ENCODE measurements at places on chromosomes 2 and 18.

DNA sequence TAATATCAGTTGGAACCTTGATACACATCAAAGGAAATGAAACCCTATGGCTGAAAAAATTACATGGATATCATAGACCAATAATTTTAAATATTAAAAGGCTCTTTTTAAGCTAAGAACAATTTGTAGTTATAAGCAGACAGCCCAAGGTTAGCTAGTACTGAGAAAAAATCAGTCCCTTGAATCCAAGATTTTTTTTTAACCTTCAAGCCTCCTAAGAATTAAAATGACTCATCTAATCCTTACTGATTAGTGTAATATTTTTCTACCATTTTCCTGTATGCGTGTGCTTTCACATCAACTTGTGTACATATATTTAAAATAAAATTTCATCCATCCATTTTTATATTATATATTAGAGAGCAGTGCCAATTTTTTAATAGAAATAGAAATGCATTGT lies 1004.9 kb upstream of the ZEB2 start:
- no peak for DNase-seq

- no peak for DNase-seq
These were observed 120.3 kb downstream of the RDH14 start for GRCh38 chr2:18440141-18440661.

DNA sequence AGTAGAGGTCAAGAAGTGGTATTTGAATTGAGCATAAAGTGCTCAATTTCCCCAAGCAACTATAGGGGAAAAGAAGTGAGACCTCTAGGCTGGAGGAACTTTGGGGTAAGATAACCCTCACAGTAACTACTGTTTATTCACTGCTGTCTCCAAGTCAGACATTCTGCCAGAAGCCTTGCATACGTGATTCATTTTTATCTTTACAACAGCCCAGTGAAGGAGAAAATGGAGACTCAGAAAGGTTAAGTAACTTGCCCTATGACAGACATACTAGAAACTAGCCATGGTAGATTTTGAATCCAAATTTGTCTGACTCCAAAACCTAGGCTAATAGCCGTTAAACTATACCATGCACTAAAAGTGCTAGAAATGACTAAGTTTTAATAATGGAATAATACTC lies 28.4 kb downstream of the DNAJC10 start:
- no peak for DNase-seq

- no peak for DNase-seq
These were observed 35.0 kb downstream of the MRPL33 start for GRCh38 chr2:27806311-27807059.

GRCh38 chr18:7789856-7790552 lies 222.9 kb downstream of the PTPRM start:
- DNase-seq, result no peak

DNA sequence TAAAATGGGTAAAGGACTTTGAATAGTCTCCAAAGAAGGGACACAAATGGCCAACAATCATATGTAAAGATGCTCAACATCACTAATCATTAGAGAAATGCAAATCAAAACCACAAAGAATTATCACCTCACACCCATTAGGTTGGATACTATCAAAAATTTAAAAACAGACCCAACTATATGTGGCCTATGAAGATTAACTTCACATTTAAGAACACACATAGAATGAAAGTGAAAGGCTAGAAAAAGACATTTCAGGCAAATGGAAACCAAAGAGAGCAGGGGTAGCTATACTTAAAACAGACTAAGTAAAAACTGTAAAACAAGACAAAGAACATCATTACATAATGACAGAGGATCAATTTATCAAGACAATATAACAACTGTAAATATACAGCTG lies 53.5 kb upstream of the ASPRV1 start:
- no peak for DNase-seq

DNA sequence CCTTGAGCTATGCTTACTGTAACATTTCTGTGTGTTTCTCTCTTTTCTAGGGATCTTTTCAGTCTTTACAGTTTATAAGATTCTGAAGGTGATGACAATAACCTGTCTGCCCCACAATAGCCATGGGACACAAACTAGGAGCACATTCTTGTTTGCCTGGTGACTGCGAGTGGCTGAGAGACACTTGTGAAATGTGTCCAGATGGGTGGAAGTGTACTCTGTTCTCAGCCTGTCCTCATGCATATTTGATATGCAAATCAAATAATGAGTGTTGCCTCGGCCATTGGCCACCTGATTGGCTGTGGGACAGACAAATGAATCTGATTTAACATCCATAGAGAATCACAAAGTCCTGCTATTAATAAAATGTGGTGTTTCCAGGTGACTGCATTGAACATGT lies 246.2 kb downstream of the HNMT start:
- DNase-seq, result no peak

DNA sequence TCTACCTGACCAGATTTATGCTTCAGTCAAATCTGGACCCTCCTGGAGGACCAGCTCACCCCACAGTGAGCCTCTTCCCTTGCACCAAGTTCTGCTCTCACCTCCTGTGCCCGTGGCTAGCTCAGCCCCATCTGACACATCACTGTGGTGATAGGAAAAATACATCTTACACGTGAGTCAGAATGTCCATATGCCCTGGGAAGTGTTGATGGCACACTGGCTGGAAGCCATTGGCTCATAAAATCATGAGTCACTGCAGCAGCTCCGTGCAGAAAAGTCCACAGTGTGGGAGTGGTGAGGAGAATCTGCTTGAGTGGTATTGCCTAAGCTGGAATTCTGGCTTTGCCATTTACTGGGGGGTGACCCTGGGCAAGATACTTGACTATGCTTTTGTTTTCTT lies 42.6 kb upstream of the RAPGEF4 start:
- no peak for DNase-seq

DNA sequence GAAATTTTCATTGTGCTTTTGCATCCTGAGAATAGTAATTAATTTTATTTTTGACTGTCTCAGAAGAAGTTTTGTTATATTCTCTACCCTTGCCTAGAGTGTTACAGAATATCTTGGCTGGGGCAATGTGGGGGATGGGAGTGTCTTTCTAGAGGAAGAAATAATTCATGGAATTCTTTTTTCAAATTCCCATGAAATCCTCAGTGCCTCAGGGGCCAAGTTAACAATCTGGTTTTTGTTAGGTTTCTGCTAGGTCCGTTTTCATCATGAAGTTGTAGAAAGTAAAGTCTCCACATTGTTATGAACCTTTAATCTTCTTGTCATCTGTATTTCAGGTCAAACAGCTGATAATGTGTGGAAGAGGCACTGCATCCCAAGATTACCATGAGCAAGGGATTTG lies 145.6 kb upstream of the GYPC start:
- DNase-seq, result no peak

- no peak for DNase-seq
These were observed 55.1 kb upstream of the SERTAD2 start for GRCh38 chr2:64708829-64709228.

GRCh38 chr2:30037016-30037415 lies 109.8 kb upstream of the YPEL5 start:
- DNase-seq, result no peak

- DNase-seq, result no peak
These were observed 141.9 kb downstream of the CYRIA start for GRCh38 chr2:16523711-16524110.

DNA sequence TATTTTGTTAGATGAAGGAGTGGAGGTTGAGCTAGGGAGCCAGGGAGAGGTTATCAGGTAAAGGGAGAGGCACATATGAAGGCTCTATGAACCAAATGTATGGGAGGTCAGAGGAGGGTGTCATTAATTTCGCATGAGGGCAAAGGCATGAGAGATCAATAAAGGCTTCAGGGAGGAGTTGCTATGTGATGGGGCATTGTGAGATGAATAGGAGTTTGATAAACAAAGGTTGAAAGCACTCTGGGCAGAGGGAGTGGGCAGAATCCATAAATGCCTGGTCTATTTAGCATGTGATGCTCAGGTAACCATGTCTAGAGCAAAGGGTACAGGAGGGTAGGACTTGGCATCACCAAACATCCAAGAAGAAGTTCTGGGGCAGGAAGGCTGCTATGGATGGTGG lies 273.4 kb downstream of the HAUS1 start:
- no peak for DNase-seq

DNA sequence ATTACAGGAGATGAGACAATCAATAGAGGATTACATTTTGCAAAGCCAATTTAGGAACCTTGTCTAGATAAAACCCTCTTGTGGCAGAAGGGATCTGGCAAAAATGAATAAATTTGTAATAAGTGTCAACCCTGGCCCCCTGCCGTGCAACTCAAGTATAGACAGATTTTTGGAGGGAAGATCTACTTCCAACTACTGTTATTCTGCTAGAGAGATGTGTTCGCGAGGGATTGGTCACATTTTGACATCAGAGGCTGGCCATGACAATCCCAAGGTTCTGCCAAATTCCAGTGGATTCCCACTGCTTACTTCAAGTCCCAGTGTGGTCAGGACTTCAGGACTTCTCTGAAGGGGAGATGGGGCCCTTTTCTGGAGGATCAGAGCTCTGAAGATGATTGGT lies 192.6 kb downstream of the SH3RF3 start:
- DNase-seq, result no peak

DNA sequence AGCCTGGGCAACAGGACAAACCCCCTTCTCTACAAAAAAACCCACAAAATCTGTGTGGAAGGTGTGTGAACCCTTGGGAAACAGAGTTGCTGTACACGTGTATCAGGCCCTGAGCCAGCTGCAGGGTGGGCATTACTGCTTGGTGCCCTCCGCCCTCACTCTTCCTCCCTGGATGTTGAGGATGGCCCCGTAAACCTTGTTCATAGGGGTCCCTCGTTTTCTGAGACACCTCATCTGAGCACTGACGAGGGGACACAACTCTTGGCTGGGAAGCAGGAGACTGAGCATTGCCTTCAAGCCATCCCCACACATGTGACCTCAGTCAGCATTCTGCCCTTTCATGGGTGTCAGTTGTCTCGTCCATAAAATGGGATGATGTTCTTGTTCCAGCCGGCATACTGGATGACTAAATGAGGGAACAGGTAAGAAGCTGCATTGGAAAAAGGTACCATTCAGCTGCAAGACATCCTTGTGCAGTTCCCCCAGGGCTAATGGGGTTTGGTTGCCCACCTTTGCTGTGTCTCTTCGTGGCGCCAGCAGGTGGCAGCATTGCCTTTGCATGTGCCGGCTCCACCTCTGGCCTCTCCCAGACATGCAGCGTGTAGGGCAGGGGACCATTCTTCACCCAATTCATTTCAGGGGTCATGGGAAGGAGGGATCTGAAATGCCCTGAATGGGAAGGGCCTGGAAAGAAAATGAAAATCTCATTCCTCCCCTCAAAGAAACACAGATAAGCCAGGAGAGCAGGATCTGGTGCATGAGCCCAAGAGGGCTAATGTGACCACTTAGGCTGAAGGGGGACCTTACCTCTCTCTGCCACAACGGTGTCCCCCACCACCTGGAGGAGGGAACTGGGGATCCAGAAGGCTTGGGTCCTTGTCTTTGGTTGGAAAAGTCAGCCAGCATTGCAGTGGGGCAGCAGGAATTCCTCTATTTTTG lies 36.4 kb upstream of the HAAO start:
- peak; percentile 64 for DNase-seq

DNA sequence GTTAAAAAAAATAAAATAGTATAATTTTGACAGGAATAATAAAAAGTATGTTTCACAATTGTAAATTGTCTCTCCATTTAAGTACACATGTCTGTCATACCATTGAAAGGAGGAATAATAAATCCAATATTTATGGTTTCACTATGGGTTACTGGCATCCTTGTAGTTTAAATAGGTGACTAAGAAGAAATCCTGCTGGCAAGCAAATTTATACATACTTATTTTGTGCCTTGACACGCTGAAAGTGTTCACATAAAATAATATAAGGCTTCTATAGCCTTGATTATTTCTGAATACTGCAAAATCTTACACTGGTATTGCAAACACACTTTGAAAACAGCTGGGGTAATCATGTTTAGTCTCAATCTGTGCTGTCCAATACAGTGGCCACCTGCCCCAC lies 138.3 kb upstream of the ETAA1 start:
- no peak for DNase-seq

- DNase-seq, result no peak
These were observed 2.4 kb downstream of the CDK5R2 start for GRCh38 chr2:218961651-218962570.

GRCh38 chr2:211437396-211437795 lies 881.0 kb downstream of the CPS1 start:
- DNase-seq, result no peak

GRCh38 chr2:177772529-177772928 lies 300.0 kb downstream of the PDE11A start:
- DNase-seq, result no peak

- no peak for DNase-seq
These were observed 82.7 kb downstream of the ORC4 start for GRCh38 chr2:147937744-147938349.

- DNase-seq, result no peak
These were observed 133.6 kb upstream of the TMEFF2 start for GRCh38 chr2:192328297-192328696.

GRCh38 chr2:128269063-128269989 lies 49.3 kb downstream of the HS6ST1 start:
- no peak for DNase-seq

DNA sequence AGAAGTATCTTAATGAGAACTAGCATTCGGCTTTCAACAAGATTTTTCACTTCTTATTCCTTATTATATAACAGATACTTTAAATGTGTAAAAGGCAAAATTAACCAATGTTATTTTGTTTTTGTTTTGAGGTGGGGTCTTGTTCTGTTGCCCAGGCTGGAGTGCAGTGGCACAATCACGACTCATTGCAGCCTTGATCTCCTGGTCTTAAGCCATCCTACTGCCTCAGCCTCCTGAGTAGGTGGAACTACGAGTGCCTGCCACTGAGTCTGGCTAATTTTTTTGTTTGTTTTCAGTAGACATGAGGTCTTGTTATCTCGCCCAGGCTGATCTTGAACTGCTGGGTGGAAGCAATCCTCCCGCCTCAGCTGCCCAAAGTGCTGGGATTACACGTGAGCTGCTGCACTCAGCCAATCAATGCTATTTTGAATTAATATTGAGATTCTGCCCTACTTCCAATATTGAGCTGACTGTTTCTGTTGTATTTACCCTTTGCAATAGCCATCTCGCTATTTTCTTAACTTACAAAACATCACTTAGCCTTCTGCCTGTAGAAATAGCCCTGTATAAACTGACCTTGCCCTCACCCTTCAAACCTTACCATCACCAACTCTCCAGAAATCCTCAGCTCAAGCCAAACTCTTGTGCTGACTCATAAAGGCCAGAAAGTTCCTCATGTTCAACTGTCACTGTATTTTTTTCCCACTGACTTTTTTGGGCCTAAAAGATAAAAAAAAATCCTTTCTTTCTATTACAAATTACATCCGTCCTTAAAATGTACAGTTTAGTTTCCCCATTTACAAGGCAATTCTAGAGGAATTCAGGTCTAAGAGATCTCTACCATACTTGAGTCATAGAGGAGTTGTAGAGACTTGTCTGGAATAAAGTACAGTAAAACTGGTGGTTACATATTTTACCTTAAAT lies 94.3 kb downstream of the OLA1 start:
- no peak for DNase-seq

GRCh38 chr18:48706731-48707130 lies 167.9 kb downstream of the CTIF start:
- DNase-seq, result no peak

DNA sequence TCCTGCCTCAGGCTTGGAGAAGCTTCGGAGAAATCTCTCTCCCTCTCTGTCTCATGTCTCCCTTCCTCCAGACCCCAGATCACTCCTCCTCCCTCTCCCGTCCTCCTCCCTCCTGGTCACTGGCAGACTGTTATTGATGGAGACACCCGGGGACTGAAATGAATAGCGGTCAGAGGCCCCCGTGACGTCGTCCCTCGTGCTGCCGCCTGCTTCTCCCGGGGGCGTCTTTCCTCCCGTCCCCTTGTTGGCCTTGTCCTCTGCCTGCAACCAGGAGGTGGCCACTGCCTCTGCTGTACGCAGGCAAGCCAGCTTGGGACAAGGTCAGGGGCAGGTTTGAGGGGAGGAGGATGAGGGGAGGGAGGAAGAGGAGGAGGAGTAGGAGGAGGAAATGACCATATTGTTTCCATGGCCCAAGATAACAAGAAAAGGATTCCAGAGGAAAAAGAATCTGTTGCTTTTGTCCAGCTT lies 78.2 kb downstream of the CELF4 start:
- no peak for DNase-seq
